ENCODE measurements at places on chromosomes 3 and 15. TPM values are rescaled to one million over a fixed set of nuclear protein-coding genes. Genes with fewer than 3 reads are reported as not detected.

DNA sequence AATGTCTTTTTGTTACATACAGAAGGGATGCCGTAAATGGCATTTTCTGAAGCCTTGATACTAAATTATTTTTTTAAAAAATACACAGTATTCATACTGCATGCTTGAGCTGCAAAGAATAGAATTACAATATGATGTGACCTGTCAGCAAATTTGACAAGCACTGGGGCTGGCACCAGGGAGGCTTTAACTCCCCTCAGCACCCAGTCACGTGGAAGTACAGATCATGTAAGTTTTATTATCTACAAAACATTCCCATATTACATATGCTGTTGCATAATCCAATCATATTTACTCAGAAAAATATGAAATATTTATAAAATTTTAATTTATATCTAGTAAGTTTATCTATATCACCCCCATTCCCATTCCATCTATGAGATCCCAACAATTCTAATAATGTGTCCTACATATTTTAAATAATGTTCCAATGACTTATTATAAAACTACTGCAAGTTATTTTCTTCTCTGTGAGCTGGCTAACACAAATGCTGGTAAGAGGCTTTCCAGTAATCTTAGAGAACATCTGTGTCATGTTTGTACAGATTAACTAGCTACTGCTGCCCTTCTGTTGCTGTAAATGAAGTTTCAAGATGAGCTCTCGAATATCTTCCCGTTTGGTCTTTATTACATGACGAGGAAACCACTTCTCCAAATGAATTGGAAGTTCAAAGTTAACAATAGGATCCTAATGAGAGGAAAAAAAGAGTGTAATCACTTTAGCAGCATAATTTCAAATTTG lies 5.2 kb upstream of the IMPG2 start:
- no peak for DNase-seq
- H3K4me3 ChIP-seq, result no peak overlapping the region
- H3K27me3 ChIP-seq, result no peaks in the 10 kb centered on the region
- H3K36me3 ChIP-seq, result peaks cover 38% of the 10 kb centered on the region

Gene CEMIP
- 7.3 TPM for total RNA-seq

Gene RBSN
- total RNA-seq, result 29.7 TPM

- no peak overlapping the region for H3K4me3 ChIP-seq
- H3K27me3 ChIP-seq, result no peaks in the 10 kb centered on the region
- H3K36me3 ChIP-seq, result no peaks in the 10 kb centered on the region
- H3K4me1 ChIP-seq, result peaks cover 46% of the 10 kb centered on the region
Measured at GRCh38 chr3:172557515-172558220, 34.4 kb upstream of the TNFSF10 start.

DNA sequence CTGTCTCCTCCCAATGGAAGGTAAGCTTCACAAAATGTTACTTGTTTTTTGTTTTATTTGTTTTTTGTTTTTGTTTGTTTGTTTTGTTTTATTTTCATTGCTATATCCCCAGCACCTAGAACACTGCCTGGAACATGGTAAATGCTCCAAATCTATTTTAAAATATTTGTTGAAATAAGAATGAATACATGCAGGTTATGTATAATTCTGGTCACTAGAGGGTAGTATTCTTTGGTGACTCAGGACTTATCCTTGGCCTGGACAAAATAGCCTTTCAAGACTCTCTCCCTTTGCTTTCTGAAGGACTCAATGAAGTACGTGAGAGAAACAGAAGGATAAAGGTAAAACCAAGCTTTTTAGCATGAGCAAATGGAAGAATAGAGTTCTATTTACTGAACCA lies 46.9 kb upstream of the PPP2R3A start:
- no peak for DNase-seq
- H3K4me3 ChIP-seq, result no peak overlapping the region
- no peaks in the 10 kb centered on the region for H3K4me1 ChIP-seq
- H3K36me3 ChIP-seq, result no peaks in the 10 kb centered on the region
- H3K27me3 ChIP-seq, result no peaks in the 10 kb centered on the region
